ENCODE measurements at places on chromosomes 13 and 19.

DNA sequence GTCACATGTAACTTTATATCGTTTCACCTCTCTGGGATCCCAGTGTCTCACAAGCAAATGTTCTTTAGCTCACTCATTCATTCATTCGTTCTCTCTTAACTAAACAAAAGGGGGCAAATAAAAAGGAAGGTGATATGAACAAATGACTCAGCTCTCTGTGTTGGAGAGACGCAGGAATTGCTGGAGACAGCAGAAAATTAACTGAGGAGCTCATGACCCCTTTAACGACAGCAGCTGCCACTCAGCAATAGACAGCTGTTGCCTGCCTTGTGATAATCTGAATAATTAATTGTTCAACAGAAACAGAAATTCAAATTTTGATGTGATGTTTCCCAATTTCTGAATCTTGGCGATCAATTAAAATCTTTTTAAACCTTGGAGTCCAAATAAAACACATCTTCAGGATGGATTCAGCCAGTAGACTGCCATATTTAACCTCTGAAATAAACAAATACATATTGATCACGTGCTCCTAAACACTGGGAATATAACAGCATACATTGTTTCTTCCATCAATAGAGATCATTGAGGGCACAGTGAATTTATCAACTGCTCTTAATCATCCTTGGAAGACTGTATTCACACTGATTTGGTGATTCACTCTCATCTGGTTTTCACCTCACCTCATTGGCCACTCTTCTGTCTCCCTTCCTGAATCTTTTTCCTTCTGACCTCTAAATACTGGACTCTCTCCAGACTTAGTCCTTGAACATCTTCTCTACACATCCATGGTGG, 63.3 kb downstream of the MBNL2 start:
- DNase-seq = no peak

GRCh38 chr13:104595511-104595910, 1529.3 kb upstream of the SLC10A2 start:
- no peak for DNase-seq

DNA sequence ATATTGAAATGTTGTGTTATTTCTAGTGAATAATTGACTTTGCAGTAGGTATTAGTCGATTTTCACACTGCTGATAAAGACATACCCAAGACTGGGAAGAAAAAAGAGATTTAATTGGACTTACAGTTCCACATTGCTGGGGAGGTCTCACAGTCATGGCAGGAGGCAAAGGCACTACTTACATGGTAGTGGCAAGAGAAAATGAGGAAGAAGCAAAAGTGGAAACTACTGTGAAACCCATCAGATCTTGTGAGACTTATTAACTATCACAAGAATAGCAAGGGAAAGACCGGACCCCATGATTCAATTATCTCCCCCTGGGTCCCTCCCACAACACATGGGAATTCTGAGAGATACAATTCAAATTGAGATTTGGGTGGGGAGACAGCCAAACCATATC, 9.9 kb upstream of the C5AR2 start:
- DNase-seq = no peak

- no peak for DNase-seq
Measured at GRCh38 chr19:49094505-49095482, 9.5 kb downstream of the SNRNP70 start.

- no peak for DNase-seq
Measured at GRCh38 chr13:113022745-113023574, 53.9 kb downstream of the MCF2L start.

Measured in fibroblast of skin of right biceps (primary cell).